C1 segment of cervical spinal cord (tissue), 14 donors: ENCODE measurements at places on chromosomes 16 and 17.
A peak's percentile ranks its signal among the peaks of the same experiment; 100 is the strongest.

- no peak for DNase-seq
Observed at GRCh38 chr17:79779661-79780365, 1.9 kb downstream of the CBX2 start.

- DNase-seq, result no peak
Observed at GRCh38 chr17:14772776-14773175, 471.9 kb downstream of the HS3ST3B1 start.

DNA sequence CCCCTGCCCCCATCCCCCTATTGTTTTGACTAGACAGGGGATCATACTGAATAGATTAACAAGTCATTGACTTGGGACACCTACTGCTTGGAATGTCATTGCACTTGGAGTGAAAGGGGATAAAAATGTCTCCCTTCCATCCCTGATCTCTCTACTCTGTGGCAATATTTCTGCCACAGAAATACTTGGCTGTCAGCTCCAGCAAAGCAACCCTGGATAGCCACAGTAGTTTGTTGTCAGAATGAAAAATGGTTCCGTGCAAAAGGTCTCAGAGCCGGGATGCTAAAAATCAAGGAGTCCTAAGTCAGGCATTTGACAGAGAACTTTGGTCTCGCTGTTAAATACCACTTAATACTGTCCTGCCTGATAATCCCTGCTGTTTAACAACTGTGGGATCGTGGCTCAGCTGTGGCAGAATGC lies 722.0 kb upstream of the SOX9 start:
- DNase-seq, result no peak

- DNase-seq, result no peak
Observed at GRCh38 chr16:10847176-10847575, 28.6 kb upstream of the TVP23A start.

GRCh38 chr17:38748149-38748891 lies at the start of gene PCGF2:
TSS of gene PCGF2 (minus strand) at chr17:38748336. CDS start at chr17:38740402, 7,934 bp downstream.
- DNase-seq, result peak; percentile 10

DNA sequence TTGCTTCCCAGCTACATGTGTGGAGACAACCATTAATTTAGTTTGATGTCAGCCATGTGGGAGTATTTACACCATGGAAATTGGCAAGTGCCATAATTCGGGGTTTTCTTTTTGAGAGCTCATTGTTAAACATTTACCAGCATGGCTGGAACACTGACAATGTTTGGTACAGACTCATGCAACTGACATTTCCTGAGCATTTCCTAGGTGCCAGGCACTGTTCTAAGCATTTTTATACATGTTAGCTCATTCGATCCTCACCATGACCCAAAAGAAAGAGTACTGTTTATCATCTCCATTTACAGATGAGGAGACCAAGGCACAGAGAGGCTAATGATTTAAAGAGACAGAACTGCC lies 86.9 kb downstream of the FOXL1 start:
- no peak for DNase-seq

DNA sequence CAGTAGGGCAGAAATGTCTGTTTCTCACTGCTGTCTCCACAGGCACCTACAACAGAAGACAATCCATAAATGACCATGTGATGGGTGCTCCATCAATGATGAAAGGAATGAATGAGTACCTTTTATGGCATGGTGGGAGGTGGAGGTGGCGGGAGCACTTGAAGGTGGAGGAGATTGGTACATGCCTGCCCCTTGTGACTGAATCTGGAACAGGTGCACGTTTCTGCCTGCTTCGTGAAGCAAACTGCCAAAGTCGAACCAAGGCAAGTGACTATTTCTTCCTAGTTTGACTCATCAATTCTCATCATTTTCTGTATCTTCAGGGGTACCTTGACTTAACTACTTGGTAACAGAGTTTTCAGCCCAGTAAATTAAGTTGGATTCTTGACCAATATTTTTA lies 25.4 kb downstream of the CDRT15 start:
- DNase-seq, result no peak

- DNase-seq, result no peak
Observed at GRCh38 chr16:20814784-20815183, 8.5 kb downstream of the REXO5 start.

DNA sequence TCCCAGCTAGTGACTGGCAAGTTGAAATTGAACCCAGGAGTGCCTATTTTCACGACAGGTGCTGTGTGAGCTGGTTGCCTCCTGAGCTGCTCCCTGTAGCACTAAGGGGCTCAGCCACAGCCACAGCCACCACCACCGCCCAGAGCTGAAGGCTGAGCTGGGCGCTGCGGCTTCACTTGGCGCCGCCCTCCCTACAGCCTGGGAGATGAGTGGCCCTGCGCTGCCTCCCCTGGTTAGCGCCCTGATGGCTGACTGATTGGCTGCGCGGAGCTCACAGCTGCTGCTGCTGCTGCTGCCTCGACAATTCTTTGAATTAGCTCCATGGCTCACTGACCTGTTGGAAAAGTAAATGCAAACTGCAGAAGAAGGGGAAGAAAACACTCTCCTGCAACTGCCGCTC lies 91.8 kb upstream of the TMEM132E start:
- DNase-seq, result no peak

GRCh38 chr17:38417210-38417951 lies 10.9 kb upstream of the ARHGAP23 start:
- DNase-seq, result no peak

DNA sequence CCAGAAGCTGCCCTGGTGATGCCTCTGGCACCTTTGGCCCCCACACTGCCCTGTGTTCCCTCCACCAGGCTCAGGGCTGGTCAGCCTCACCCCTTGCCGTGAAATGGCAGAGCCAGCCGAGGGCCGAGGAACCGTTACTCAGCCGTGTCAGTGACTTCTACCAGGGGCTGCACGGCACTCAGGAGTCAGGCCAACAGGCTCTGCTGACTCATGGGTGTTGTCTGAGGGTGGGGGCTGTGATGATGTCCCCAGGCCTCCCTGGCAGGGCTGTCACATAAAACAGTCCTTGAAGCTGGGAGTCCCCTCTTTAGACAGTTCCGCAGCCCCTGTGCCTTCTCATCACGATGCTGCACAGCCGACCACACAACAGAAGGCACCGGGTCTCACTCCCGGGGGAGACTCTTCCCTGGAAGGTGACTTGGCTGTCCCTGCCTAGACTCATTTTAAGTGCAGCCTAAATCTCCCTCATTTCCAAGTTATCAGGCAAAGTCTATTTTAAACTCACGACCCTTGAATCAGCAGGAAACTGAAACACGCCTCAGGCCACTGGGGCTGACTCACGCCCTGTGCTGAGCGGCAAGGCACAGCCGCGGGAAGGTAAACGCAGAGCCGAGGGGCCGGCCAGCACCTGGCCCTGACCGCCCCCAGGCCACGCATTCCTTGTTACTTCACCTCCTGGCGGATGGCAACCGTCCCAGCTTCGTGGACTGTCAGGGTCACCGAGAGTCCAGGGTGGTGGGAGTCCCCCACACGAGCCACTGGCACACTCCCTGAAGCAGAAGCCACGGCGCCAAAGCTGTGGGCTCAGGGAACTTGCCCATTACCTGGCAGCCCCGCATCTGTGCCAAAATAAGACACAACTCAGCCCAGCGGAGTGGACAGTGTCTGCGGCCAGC lies 102.6 kb downstream of the ZNF778 start:
- no peak for DNase-seq

- no peak for DNase-seq
Observed at GRCh38 chr16:67514382-67514828, 14.2 kb upstream of the RIPOR1 start.

- no peak for DNase-seq
Observed at GRCh38 chr17:82849076-82849945, 9.5 kb upstream of the ZNF750 start.

- DNase-seq, result no peak
Observed at GRCh38 chr16:56337131-56337857, 88.1 kb downstream of the AMFR start.

DNA sequence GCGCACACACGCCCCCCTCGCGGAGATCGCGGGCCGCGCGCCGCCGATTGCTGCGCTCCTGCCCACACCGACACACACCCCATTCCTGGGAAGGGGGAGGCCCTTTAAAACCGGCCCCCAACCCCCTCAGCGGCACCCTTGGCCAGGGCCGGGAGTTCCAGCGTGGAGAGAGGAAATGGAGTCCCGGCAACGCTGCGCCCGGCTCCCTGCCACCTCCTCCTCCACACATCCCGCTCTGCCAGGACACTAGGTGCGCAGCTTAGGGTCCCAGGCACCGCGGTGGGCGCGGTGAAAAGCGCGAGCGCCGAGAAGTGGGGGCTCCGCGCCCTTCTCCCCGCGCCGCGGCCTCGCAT lies 397 bp downstream of the CDC42EP4 start:
- no peak for DNase-seq

DNA sequence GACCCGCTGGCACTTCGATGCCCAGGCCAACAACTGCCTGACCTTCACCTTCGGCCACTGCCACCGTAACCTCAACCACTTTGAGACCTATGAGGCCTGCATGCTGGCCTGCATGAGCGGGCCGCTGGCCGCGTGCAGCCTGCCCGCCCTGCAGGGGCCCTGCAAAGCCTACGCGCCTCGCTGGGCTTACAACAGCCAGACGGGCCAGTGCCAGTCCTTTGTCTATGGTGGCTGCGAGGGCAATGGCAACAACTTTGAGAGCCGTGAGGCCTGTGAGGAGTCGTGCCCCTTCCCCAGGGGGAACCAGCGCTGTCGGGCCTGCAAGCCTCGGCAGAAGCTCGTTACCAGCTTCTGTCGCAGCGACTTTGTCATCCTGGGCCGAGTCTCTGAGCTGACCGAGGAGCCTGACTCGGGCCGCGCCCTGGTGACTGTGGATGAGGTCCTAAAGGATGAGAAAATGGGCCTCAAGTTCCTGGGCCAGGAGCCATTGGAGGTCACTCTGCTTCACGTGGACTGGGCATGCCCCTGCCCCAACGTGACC lies 5.0 kb downstream of the WFIKKN2 start:
- no peak for DNase-seq

GRCh38 chr16:27639561-27640276 lies 89.8 kb downstream of the KATNIP start:
- DNase-seq, result no peak

- DNase-seq, result no peak
Observed at GRCh38 chr17:72332367-72332766, 211.5 kb downstream of the SOX9 start.

DNA sequence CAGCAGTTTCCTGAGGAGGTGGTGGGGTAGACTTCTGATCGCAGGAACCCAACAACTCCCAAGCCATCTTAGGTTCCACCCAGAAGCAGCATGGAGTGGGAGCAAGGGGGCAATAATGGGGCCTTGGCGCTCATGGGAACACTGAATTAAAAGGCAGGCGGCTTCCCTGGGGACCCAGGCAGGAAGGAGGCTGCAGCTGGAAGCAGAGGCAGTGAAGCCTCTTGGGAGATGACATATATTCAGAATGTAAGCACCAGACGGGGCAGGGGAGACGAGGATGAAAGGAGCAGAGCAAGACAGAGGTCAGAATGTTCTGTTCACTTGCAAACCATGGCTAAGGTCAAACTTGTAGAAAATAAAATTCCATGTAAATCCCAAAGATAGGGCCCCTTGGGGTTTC lies 2.9 kb downstream of the HIGD1B start:
- DNase-seq, result no peak

DNA sequence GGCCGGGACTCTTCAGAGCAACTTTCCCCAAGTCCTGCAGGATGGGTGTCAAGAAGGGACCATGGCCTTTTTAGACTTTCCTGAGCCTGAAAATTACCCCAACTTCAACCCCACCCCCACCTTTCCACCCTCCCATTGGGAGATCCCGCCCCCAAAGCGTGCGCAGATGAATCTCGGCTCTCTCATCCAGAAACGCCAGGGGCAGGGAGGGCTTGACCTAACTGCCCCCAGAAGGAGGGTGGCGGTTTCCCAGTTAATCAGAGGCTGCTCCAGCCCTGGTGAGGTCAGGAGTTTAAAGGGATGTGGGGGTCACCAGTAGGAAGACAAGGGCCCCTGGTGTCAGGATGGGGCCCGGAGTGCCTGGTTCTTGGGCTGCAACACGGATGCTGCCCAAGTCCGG lies 480 bp downstream of the KIF19 start:
- no peak for DNase-seq

GRCh38 chr16:13426269-13426668 lies 493.7 kb upstream of the ERCC4 start:
- DNase-seq, result no peak

DNA sequence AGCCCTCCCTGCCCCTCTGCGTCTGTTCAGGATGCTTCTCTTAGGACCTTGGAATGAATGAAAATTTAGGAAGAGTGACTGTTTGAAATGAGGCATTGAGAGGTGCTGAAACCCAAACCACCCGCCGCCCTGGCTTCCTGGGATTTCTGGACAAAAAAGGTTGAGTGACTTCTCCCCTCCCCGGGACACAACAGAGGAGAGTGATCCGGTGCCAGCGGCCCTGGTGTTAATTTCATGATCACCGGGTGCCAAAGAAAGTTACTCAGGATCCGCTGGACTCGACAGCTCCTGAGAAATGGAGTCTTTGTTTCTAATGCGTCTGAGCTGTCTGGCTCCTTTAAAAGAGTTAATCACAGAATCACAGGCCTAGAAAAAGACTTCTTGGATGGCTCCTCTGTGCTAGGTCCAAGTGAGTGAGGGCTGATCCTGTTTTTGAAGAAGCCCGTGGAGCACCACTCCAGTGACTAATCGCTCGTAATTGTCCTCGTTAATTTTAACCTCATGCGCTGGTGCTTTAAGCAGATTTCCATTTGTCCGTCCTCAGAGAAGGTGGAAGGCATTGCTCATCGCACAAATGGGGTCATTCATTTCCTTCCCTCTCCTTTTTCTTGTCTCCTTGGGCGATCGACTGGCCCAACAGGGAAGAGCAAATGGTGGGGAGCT lies 144.4 kb upstream of the ZFHX3 start:
- DNase-seq, result no peak

DNA sequence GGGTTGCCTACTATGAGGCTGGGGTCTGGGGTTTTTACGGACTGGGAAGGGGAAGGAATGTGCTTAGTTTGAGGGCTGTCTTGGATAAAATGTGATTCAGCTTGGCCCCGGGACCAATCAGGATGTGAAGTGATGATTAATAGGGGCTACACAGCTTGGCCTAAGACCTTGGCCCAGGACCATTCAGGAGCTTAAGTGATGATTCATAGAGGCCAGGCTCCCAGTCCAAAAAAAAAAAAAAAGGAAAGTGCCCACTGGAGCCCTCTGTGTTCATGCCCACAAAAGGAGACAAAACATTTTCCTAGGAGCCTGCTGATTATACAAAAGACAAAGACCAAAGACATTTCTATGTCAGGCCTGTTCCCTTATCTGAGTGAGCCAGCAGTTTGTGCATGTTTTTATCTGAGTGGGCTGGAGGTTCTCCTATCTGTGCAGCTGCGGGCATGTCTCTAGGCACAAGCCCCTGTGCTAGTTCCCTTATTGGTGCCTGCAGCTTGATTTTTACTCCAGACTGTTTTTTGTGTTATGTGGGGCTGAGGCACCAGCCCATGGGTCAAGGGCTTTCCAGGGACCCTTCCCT lies 898.2 kb upstream of the GOT2 start:
- DNase-seq, result no peak

- DNase-seq, result no peak
Observed at GRCh38 chr17:44502598-44503146, 534 bp downstream of the GPATCH8 start.

DNA sequence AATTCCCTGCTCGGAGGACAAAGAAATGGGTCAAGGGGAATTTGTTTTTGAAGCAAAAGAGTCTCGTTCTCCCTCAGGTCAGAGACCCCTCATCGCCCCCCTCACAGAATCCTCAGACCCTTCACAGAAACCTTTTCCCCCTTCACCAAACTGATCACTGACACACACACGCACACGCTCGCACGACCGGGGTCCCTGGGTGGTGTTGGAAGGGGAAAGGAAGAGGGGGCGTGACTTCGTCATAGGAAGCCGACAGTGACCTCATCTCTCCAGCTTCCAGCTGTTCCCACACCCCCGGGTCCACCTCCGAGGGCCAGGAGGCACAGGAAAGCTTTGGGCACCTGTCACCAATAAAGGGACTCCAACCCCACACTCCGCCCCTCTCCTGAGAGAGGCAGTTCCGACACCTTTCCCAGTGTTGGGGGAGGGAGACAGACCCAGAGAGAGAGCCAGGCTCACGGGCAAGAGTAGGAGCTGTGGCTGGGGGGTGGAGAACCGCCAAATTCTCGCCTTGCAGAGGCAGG lies 1.2 kb downstream of the ASGR1 start:
- DNase-seq, result no peak
